ENCODE measurements at places on chromosomes 4 and X.

GRCh38 chr4:65798498-65799127 lies 128.3 kb upstream of the EPHA5 start:
- no peak for DNase-seq

- DNase-seq: no peak
These were observed 67.0 kb downstream of the GPC3 start for GRCh38 chrX:133918361-133918771.

- DNase-seq: no peak
These were observed 14.3 kb downstream of the FAM9C start for GRCh38 chrX:13029887-13030771.

GRCh38 chr4:106208481-106209460 lies 107.2 kb downstream of the TBCK start:
- DNase-seq: no peak

GRCh38 chr4:173432430-173432829 lies 33.5 kb upstream of the SCRG1 start:
- DNase-seq: no peak

- DNase-seq: peak; percentile 23
These were observed 541.4 kb downstream of the ADGRL3 start for GRCh38 chr4:61741327-61742096.

GRCh38 chr4:55617587-55618197 lies 18.4 kb downstream of the NMU start:
- no peak for DNase-seq

DNA sequence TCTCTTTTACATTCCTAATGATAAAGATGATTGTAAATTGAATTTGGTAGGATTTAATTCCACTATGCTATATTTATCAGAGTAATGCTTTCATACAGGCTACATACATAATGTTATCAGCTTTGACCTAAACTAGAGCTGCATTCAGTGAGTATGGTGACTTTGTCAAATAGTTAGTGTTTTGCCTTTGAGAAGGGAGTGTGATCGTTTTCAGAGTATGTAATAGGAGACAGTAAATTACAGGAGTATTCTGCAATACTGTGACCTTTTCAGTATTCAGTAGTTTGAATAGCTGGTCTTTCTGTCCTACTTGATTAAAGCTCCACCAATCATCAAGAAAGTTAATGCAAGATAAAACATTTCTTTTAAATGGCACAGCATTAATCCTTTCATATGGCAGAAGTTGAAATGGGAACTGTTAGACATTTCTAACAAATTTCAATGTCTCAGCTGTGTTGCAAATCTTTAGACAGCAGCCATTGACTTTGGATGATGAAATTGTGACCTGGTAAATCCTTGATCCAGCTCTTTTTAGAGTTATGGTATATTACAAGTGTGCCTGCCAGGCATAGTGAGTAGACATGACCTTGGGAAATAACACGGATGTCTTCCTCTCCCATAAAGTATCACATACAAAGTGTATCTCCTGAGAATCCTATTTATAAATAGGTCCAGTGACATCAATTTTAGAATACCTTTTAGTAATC lies 455.3 kb downstream of the KCTD8 start:
- DNase-seq: no peak

- DNase-seq: no peak
These were observed 28.1 kb upstream of the RASL11B start for GRCh38 chr4:52833941-52834525.

- DNase-seq: peak; percentile 1
These were observed 787.4 kb upstream of the GALNTL6 start for GRCh38 chr4:171025776-171026175.

- DNase-seq: peak; percentile 18
These were observed 33.8 kb downstream of the LONRF3 start for GRCh38 chrX:119008110-119008744.

- no peak for DNase-seq
These were observed 35.6 kb downstream of the STEEP1 start for GRCh38 chrX:119529345-119530276.

GRCh38 chrX:110153896-110154295 lies 151.0 kb downstream of the TMEM164 start:
- no peak for DNase-seq

GRCh38 chr4:13329963-13330362 lies 154.2 kb downstream of the RAB28 start:
- DNase-seq: no peak

- DNase-seq: no peak
These were observed 132.6 kb upstream of the ANK2 start for GRCh38 chr4:112916868-112917267.

DNA sequence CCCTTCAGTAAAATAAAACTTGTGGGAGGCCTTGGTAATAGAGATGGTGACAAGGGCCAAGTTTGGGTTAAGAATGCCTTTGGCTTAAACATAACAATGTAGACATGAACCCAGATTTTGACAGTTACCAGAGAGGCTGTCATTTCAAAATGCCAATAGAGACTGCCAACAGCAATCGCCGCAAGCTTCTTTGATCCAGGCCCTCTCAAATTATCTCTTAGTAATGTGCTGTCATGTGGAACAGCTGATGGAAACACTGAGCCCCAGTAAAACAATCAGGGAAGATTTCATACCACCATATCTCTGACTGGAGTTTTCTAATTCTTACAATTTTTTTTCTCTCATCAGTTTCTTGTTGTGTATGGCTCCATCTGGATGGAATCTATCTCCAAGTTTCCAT lies 80.5 kb downstream of the ZNF330 start:
- no peak for DNase-seq

DNA sequence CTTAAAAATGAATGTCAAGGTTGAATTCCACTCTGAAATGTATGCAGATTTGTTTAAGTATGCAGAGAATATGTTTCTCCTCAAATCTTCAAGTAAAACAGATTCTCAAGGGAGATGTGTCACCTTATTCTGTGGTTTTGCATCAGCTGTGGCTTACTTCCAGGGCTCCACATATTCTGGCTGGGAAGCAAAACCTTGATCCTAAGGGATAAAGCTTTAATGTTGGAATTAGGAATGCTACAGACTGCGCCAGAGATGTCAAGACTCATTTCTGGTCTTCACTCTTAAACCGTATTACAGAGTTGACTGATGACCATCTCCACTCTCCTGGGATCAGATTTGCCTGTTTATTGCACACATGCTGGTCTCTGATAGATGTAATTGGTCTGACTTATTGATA lies 143.9 kb upstream of the DIPK2B start:
- no peak for DNase-seq

- DNase-seq: no peak
These were observed 18.7 kb downstream of the SHISA3 start for GRCh38 chr4:42416017-42416416.

DNA sequence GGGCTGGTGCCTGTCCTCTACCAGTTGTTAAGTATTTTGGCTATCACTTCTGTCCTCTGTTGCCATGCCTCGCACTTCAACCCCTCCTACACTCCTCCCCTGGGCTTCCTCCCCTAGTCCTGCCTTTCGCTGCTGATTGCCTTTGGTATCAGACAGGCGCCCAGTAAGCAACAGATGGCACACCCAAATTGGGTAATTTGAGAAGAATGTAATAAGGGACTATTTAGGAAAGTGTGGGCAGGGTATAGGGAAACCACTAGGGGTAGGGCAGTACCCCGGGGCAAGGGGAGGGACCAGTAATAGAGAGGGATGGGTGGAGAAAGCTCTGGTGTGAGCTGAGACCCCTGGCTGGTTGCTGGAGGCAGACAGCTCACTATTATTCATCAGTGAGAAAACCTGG lies 172.7 kb upstream of the USP9X start:
- no peak for DNase-seq

- DNase-seq: no peak
These were observed 67.5 kb upstream of the BMP3 start for GRCh38 chr4:80963051-80963450.
